Endothelial cell of umbilical vein (primary cell): ENCODE measurements at places on chromosomes 13 and 19. TPM values are rescaled to one million over a fixed set of nuclear protein-coding genes. Genes with fewer than 3 reads are reported as not detected.
A peak's percentile ranks its signal among the peaks of the same experiment; 100 is the strongest.

DNA sequence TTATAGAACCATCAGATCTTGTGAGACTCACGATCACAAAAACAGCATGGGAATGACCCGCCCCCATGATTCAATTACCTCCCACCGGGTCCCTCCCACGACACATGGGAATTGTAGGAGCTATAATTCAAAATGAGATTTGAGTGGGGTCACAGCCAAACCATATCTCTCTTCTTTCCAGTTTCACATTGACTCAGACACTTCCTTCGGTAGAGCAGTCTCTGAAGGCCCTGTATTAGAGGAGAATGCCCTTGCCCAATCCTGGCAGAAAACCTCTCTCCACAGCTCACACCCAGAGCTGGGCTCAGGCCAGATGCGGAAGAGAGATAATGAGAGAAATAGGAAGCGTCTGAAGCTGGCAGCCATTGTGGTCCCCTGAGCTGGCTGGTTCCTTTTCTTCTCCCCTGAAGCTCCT, 72.4 kb upstream of the CLDN10 start:
- H3K4me1 ChIP-seq: peaks cover 22% of the 10 kb centered on the region
- DNase-seq: peak; percentile 65
- no peaks in the 10 kb centered on the region for H3K27me3 ChIP-seq
- no peak overlapping the region for H3K27ac ChIP-seq

- H3K4me1 ChIP-seq: peaks cover 40% of the 10 kb centered on the region
- H3K4me3 ChIP-seq: no peak overlapping the region
- DNase-seq: peak; percentile 95
These were observed 158.9 kb downstream of the EFNB2 start for GRCh38 chr13:106376401-106377112.

DNA sequence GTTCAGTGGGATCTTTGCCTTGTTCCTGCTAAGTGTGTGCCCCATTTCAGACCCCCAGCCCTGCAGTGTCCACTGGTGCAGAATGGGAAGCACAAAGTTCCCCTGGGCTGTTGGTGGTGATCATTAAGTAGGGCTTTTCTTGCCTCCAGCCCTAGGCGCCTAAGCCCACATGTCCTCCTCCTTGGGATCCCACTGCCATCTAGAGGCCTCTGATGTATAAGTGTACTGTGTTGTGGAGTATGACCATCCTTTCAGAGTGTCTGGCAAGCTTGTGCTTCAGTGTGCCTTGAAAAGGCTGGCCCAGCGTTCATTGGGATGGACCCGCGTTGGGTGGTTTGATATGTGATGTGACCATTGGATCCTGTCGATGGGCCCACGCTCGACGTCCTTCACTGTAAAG, 71.2 kb downstream of the WASF3 start:
- peak; percentile 38 for DNase-seq
- H3K4me1 ChIP-seq: no peaks in the 10 kb centered on the region
- no peaks in the 10 kb centered on the region for H3K27me3 ChIP-seq
- no peak overlapping the region for H3K4me3 ChIP-seq
- no peak overlapping the region for H3K27ac ChIP-seq

DNA sequence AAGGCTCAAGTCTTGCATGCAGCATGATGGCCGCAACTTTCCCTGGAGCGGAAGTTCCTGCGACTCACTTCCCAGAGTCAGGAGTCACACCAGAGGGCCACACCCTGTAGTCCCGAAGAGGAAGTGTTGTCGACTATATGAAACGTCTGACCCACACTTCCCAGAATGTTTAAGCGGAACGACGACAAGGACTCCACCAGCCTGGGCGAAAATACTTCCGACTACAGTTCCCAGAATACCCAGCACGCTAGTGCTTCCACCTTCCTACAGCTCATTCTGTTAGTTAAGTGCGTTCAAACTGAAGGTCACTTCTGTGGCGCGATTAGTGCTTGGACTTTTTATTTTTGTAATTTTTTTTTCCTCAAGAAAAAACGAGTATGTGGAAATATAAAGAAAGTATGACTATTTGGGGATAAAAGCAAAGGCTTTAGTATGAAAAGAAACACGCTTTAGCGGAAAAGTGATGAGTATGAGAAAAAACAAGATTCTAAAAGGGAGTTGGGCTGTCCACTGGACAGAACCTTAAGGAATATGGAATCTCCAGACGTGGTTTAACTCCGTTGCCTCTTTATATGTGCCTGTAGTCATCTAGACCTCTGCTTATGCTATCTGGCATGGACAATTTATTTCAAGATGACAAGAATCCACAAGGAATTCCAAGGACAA, 15.5 kb upstream of the ZNF112 start:
- no peaks in the 10 kb centered on the region for H3K27me3 ChIP-seq
- H3K36me3 ChIP-seq: no peaks in the 10 kb centered on the region
- no peak overlapping the region for H3K4me3 ChIP-seq
- DNase-seq: no peak
- H3K27ac ChIP-seq: no peak overlapping the region
- H3K4me1 ChIP-seq: no peaks in the 10 kb centered on the region

GRCh38 chr13:48511621-48512230, 21.2 kb downstream of the RCBTB2 start:
- H3K4me1 ChIP-seq: peaks cover 7% of the 10 kb centered on the region
- H3K27me3 ChIP-seq: no peaks in the 10 kb centered on the region
- H3K27ac ChIP-seq: no peak overlapping the region
- no peak overlapping the region for H3K4me3 ChIP-seq
- no peaks in the 10 kb centered on the region for H3K36me3 ChIP-seq

GRCh38 chr13:95524264-95524901, 28.1 kb upstream of the CLDN10 start:
- H3K27me3 ChIP-seq: no peaks in the 10 kb centered on the region
- no peak overlapping the region for H3K27ac ChIP-seq
- H3K36me3 ChIP-seq: no peaks in the 10 kb centered on the region
- H3K4me1 ChIP-seq: peaks cover under 1% of the 10 kb centered on the region
- H3K4me3 ChIP-seq: no peak overlapping the region
- no peak for DNase-seq

Gene NECTIN2
- polyA plus RNA-seq: 238 and 262 TPM in 2 replicates

Gene NOTCH3
- polyA plus RNA-seq: 0.63 and 0.67 TPM in 2 replicates

Gene RNF17
- 0.14 and 0.30 TPM in 2 replicates for polyA plus RNA-seq

Gene NPAS1
- 0.18 and 0.40 TPM in 2 replicates for polyA plus RNA-seq

Gene C1QTNF9
- not detected in 2 replicates for polyA plus RNA-seq

Gene CHAF1A
- 19.5 and 32.1 TPM in 2 replicates for polyA plus RNA-seq

Gene METTL21C
- not detected in 2 replicates for polyA plus RNA-seq

Gene RFPL4AL1
- polyA plus RNA-seq: not detected in 2 replicates

Gene RRAS
- 250 and 329 TPM in 2 replicates for polyA plus RNA-seq

Gene LMO7
- 9.0 and 10.5 TPM in 2 replicates for polyA plus RNA-seq
